ENCODE measurements at places on chromosomes 6 and 20.

DNA sequence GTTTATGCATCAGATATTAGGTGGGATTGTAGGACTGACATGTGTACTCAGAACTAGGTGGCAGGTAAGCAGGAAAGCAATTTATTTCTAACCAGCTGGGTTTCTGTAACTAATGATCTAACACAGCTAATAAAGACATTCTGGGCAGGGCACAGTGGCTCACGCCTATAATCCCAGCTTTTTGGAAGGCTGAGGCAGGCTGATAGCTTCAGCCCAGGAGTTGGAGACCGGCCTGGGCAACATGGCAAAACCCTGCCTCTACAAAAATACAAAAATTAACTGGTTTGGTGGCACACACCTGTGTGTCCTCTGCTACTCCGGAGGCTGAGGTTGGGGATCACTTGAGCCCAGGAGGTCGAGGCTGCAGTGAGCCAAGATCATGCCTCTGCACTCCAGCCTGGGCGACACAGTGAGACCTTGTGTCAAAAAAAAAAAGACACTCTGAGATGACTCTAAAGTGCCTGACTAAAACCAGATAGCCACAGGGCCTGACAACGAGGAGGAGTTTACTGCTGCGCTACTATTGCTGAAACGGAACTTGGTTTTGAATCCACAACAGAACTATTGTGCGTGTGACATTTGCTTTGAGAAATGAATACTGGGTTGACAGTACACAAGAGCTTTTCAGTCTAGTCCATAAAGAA, 29.2 kb upstream of the CEP85L start:
- DNase-seq: no peak

- no peak for DNase-seq
Measured at GRCh38 chr6:144659202-144660182, 374.4 kb downstream of the UTRN start.

GRCh38 chr6:53119349-53119748, 29.3 kb downstream of the GCM1 start:
- no peak for DNase-seq

DNA sequence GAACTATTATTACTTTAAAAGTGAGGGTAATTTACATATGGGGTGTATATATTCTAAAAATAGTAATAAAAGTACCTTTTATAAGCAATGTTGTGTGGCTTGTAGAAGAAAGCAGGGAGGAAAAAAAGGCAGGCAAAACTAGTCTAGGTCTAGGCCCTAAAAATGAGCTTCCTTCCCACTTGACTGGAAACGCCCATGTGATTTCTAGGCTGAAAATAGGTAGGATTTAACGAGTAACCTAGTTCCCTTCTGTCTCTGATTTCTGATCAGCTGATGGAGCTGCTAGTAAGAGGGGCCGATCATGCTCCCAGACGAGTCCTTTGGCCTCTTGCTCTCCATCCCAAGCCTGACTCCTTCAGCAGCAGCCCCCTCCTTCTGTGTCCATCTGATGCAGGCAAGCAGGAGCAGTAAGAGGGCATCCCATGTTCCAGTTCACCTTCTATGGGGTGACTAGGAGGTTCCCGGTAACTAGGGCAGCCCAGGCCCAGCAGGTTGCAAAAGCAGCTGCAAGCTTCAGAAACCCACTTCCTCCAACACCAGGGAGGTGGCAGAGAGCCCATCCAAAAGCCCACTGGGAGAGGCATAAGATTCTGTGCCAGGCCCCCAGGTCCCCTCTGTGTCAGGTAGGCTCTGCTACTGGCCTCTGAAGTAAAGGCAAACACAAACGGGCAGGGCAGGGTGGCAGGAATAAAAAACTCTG, 24.4 kb downstream of the TBC1D20 start:
- no peak for DNase-seq

GRCh38 chr20:35091816-35092523, 637 bp downstream of the TRPC4AP start:
- no peak for DNase-seq

DNA sequence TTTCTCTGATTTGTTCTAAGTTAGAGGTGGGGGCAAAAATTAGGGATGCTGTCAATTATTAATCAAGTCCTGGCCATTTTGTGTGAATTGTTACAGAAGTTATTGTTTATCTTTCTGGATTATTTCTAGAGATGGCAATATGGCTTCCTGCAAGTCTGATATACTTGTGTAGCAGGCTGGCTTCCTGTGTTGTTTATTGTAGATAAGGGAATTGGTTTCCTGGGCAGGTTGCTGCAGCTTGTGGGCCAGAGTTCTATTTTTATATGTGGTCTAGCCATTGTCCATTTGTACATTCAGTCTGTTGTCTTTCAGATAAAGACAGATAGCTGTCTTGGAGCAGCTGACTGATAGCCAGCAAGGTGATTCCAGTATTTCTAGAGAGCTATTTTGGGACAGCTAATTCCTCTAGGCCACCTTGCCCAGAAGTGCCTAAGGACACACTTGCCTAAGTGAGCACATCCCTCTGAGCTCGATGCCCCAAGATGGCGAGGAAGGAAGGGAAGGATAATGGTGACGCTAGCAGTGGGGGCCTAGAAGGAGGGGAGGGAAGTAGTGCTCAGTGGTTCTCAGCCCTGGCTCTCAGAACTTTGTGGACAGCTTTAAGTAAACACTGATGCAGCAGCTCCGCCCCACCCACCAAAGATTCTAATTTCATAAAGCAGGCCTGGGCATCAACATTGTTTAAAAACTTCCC, 25.5 kb downstream of the DDO start:
- DNase-seq: no peak

GRCh38 chr6:73610444-73611275, 43.1 kb downstream of the SLC17A5 start:
- DNase-seq: no peak

GRCh38 chr6:145891565-145891964, 72.6 kb downstream of the SHPRH start:
- DNase-seq: no peak

GRCh38 chr20:41467220-41467619, 100.6 kb upstream of the EMILIN3 start:
- no peak for DNase-seq

- no peak for DNase-seq
Measured at GRCh38 chr20:10954137-10954840, 280.5 kb upstream of the JAG1 start.

- DNase-seq: no peak
Measured at GRCh38 chr20:53036992-53037391, 64.8 kb downstream of the TSHZ2 start.

GRCh38 chr6:75935473-75935793, 137.0 kb downstream of the IMPG1 start:
- DNase-seq: no peak

GRCh38 chr6:111548368-111548767, 57.3 kb downstream of the TRAF3IP2 start:
- no peak for DNase-seq

DNA sequence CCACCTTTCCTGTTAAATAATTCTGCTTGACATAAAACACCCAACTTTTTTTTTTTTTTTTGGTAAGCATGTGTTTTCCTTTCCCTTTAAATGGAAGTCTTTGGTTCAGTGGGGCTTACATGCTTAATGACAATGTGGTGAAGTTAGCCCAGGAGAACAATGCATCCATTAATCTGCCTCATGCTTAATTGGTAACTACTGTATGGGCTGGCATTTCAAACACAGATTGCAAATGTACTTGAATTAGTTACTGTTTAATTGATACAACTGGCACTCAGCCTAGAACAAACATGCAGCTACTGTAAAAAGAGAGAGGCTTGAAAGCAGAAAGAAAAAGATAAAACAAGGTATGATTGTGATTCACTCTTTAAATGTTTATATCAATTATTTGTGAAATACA, 483.6 kb upstream of the NOX3 start:
- DNase-seq: no peak

DNA sequence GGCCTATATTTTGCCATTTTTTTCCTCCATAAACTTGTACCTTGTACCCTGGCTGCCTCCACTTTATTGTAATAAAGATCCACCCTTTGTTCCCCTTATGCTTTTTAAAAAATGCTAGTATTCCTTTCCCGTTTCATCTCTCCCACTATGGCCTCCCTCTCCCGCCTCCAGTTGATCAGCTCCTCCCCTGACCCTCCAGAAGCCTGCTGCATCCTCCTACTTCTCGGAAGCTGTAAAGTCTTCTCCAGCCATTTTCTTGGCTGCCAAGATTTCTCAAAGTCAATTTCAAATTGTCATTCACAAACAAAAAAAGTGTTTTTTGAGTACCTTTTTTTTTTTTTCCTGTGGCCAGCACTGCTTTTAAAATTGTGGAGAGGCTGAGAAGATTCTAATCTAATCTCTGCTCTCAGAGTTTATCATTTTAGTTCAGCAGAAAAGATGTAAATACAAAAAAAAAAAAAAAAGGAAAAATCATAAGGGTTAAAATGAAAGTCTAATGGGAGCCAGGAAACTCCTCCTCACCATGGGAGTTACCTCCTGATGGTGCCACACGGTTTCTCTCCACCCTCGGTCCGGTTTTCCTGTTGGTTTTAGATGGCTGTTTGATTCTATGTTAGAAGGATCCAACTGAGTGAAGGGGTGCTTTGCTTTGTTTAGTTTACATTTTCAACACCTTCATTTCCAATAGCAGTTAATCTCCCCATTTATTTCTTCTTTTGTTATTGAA, 103.0 kb upstream of the KCNK16 start:
- DNase-seq: no peak

GRCh38 chr6:76684875-76685274, 612.4 kb upstream of the IMPG1 start:
- DNase-seq: no peak

DNA sequence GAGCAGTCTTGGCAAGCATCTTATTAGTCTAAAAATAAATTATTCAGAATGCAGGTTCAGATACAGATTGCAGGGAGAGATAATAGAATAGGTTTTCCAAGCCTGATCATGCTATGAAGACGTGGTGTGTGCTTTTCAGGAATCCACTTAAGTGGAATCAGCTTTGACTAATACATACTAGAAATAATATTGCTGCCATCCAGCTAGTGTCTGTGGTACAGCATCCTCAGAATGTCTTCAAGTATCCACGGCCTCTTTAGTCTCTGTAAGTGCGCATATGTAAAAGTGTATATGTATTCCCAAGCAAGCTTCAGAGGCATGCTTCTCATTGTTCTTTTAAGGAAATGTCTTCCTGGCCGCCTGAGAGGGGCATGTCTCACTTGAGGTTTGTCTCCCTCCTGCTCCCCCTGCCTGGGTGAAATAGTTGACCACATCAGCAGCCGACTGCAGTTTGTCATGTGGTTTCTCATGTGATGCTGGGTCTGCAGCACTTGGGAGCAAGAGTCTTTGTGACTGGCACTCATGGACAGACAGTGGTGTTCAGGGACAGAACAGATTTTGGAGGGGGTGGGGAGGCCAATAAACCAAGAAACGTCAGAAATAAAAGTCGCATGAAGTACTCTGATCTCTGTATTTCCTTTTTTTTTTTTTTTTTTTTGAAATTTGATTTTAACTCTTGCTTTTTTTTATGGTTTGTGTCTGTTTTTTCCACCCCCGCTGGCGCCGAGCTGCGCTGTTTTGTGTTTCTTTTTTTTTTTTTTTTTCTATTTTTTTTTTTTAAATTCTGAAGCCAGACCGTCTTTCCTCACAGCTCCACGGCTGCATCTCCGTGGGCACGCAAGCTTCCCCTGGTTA, 150.8 kb downstream of the PRL start:
- no peak for DNase-seq
